Cardiac septum (tissue), 1 donor: ENCODE measurements at places on chromosomes 5 and 9. TPM values are rescaled to one million over a fixed set of nuclear protein-coding genes. Genes with fewer than 3 reads are reported as not detected.

DNA sequence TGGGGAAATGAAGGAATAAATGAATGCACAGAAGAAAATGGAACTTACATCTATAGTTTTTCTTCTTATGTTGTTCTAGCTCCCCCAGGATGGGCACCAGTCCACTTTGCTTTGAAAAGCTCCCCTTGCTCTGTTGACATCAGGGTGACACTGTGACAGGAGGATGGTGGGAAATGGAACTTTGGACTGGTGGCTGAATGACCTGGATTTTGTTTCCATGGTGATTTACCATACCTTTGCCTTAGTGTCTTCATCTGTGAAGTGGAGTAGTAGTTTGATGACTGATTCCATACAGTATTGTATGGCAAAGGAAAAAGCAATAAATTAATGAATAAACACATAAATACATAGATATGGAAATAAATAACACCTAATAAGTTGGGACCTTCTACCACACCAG lies 294.7 kb downstream of the KIF4B start:
- DNase-seq = no peak

DNA sequence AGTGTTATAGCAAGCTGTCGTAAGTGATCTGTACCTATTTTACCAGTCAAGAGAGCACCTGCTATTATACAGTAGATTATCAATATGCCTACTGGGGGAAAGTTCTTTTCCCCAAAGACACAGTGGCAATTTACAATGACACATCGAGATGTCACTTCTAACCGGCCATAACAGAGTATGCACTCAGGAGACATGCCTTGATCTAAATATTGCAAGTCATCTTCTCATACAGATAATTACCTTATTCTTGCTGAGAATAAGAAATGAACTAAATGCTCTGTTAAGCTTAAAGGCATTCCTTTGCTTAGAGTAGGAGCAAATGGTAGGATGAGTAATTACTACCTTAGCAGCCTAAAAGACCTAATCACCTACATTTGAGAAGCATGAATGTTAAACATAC lies 71.6 kb downstream of the PKD2L2 start:
- DNase-seq = no peak

- no peak for DNase-seq
Observed at GRCh38 chr9:38282756-38283155, 109.7 kb upstream of the ALDH1B1 start.

DNA sequence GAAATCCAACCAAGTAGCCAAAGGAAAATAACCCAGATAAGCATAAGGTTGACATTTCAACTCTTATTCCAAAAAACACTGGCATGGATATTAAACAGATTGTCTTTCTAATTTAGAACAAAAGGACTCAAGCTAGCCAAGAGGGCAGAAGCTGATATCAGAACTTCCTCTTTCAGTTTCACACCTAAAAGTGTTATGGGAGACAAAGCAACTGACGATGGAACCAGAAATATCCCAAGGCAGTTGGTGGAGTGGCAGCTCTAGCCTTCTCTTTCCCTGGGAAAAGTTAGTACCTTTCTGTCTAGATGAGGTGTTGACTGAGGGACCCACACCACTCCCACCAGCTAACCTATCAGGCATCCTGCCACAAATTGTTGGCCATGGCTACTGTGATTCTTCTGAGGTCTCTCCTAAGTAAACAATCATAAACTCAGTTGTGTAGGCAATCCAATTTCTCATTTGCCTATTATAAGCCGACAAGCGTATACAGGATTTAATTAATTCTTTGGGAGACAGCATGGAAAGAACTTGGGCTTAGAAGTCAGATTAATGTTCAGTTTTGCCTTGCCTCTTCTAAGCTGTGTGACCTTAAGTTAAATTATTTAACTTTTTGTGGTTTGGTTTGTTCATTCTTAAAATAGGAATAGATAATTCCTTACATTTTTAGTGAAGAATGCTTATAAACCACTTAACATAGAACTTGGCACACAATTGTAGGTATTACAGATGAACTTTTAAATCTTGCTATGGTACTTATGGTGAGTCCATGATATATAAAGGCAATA lies 110.9 kb upstream of the ADAMTSL1 start:
- DNase-seq = no peak

GRCh38 chr5:65961633-65962032 lies 35.3 kb downstream of the ERBIN start:
- no peak for DNase-seq

DNA sequence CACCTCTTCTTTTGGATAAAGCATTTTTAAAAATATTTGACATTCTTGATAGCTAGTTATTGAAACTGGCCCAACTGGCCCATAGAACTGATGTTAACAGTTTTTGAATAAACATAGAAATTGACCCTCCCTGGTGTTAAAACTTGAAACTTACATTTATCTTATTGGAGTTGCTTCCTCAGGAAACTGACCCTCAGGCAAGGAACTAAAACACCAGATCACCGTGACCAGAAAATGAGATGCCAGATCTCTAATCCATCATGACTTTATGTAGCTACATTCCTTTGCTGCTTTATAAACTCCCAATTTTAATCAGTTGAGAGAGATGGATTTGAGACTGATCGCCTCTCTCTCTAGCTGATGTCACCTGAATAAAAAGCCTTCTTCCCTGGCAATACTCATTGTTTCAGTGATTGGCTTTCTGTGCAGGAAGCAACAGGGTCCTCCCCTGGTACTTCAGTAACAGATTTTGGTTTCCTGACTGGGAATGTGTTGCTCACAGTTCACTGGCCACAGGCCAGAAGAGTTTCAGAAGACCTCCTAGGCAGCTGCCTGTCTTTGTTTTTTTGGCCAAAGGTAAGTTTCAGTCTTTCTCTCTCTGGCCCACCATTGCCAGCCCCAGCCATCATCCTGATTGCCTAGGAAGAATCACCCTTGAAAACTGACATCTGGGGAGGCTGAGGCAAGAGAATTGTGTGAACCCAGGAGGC lies 212.4 kb downstream of the DTWD2 start:
- DNase-seq = no peak

- no peak for DNase-seq
Observed at GRCh38 chr5:150024346-150024984, 23.9 kb downstream of the HMGXB3 start.

DNA sequence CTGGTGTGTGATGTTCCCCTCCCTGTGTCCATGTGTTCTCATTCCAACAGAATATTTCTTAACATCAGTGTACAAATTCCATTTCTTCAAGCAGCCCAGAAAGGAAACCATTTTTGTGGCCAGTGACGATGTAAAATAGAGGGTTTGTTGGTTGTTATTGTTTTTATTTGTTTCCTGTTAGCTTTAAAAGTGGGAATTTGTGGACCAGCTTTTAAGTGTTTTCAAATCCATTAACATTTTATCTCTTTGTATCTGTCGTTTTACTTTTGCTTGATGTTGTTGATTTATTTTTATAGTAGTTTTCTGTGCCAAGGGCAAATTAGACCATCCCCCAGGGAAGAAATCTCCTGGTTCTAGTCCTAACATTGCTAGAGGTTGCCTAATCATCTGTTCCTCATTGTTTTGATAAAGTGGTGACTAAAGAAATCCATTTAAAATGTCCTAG lies 100.0 kb downstream of the GDNF start:
- DNase-seq = no peak

GRCh38 chr5:65734921-65735320 lies 12.9 kb downstream of the NLN start:
- DNase-seq = no peak

DNA sequence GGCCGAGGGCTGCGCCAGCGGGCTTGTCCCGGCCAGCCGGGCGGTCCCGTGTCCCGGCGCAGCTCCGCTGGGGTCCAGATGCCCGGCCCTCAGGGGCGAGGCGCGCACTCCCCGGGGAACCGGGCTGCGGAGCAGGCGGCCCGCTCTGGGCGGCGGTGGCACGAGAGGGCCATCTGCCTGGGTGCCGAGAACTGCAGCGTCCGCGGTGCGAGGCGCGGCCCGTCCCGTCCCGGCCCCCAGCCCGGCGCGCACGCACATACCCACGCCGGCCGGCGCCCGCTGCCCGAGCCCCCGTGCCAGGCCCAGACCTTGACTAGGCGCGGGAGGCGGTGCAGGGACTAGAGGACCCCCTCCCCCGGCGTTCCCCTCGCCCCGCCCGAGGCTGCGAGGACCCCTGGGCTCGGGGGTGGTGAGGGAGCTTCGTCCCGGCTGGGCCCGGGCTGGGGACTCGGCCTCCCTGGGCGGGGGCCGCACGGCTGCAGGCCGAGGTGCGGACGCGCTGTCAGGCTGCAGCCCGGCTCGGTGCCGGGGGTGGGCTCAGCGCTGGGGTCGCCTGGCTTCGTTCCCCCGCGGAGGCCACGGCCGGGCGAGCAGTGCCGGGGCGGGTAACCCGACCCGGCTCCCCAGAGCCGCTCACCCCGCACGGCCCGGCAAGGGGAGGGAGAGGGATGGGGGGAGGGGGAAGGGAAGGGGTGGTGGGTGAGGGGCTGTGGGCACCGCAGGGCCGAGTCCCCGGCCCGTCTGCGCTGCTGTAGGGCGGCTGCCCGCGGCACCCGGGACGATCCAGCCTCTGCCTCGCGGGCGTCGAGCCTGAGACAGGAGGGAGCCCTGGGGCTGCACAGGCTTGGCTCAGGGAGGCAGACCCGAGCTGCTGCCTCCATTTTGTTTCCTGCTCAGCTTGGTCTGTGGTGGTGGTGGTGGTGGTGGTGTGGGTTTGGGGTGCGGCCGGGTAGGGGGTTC lies 1.2 kb upstream of the NSD1 start:
- DNase-seq = no peak

- DNase-seq = no peak
Observed at GRCh38 chr5:4083591-4084337, 488.1 kb downstream of the IRX1 start.

DNA sequence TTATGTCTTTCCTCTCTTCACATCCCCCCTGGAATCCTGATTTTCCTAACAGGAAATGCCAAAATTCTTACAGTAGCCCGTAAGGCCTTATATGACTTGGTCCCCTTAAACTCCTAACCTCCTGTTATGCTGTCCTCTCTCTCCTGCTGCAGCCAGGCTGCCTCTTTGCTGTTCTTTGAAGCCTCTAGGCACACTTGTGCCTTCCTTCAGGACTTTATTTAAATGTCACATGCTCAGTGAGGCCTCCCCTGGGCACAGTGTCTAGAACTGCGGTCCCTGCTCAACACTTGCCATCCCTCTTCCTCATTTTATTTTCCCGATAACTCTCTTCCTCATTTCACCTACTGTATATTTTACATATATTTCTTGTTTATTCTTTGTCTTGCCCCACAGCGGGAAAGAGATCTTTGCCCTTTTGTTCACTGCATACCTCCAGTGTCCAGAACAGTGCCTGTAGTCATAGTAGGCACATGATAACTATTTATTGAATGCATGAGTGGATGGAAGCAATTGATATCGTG lies 5.5 kb upstream of the SHB start:
- no peak for DNase-seq

DNA sequence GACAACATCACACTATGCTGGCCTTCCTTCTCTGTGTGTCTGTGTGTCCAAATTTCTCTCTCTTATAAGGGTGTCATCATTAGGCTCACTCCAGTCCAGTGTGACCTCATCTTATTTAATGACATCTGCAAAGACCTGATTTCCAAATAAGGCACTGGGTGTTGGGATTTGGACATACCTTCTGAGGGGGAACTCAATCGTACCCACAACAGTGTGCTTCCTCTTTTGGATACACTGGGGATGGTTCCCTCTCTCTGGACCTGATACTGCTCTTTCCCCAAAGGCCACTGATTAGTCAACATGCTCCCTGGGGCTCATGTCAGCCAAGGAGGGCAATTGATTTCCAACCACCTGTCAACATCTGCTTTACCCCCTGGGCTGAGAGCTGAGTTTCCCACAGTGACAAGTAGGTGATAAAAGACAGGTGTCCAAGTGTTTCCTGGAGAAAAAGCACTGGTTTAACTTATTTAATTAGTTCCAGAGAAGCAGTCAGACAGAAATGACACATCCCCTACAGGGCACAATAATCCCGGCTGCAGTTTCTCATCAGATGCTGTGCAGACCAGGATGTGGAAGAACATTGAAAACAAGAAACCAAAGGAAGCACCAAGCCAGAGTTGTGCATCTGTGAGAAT lies 17.8 kb upstream of the CEP72 start:
- peak; percentile 19 for DNase-seq

GRCh38 chr9:122005597-122005996 lies 87.5 kb downstream of the TTLL11 start:
- no peak for DNase-seq

DNA sequence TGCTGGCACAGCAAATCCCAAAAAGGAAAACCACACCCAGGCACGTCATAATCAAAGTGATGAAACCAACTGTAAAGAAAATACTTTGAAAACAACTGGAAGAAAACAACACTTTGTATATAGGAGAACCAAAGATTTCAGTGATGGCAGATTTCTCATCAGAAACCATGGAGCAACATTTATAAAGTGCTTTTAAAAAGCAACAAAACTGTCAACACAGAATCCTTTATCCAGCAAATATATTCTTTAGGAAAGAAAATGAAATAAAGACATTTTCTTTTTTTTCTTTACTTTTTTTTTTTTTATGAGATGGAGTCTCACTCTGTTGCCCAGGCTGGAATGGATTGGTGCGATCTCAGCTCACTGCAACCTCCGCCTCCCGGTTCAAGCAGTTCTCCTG lies 5.3 kb upstream of the FAM151B start:
- DNase-seq = no peak

DNA sequence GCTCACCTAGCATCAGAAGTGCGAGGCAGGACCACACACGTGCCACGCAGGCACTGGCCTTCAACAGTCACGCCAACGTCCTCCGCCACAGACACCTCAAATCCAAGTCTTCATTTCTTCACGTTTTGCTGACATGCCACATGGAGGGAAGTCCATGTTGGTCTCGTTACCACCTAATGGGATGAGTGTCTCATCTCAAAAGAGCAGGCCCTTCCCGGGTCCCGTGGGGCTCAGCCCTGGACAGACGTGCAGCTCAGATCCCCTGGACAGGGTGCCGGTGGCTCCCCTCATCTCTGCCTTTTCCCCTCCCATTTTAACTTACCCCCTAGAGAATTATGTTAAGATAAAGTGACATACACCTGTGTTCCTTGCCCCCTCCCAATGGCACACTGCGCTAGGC lies 76.8 kb downstream of the MRPL36 start:
- no peak for DNase-seq

GRCh38 chr5:175484829-175485228 lies 6.5 kb downstream of the SFXN1 start:
- no peak for DNase-seq

- no peak for DNase-seq
Observed at GRCh38 chr5:61076626-61077025, 85.6 kb downstream of the SMIM15 start.

Gene BHMT2
- total RNA-seq = 5.6 TPM

Gene DOCK8
- 2.4 TPM for total RNA-seq

Gene SLC46A2
- total RNA-seq = 0.16 TPM

Gene CCL28
- 0.46 TPM for total RNA-seq

Gene FOXI1
- total RNA-seq = not detected

Gene NUTM2G
- not detected for total RNA-seq

Gene TMEM174
- total RNA-seq = not detected

Gene SPINK13
- not detected for total RNA-seq

Gene CER1
- not detected for total RNA-seq

Gene FAM170A
- total RNA-seq = not detected
